ENCODE measurements at places on chromosomes 3 and 15.

GRCh38 chr3:184977796-184978195 is 165.8 kb downstream of the VPS8 start:
- DNase-seq = no peak

DNA sequence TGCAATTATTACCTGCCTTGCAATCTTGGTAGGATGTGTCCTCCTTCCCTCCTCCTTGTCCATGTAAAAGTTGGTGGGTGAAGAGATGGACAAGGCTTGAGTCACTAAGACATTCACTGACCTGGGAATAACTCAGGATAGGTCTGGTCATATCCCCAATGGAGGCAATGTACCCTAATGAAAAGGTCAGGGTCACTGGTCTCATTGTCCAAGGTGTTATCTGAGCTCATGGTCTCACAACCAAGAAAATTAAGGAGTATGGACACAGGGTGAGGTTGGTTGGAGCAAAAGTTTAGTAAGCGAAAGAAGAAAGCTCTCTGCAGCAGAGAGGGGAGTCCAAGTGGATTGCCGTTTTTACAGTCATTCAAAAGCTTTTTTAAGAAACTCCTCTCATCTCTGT is 179.0 kb downstream of the SNRPN start:
- no peak for DNase-seq

DNA sequence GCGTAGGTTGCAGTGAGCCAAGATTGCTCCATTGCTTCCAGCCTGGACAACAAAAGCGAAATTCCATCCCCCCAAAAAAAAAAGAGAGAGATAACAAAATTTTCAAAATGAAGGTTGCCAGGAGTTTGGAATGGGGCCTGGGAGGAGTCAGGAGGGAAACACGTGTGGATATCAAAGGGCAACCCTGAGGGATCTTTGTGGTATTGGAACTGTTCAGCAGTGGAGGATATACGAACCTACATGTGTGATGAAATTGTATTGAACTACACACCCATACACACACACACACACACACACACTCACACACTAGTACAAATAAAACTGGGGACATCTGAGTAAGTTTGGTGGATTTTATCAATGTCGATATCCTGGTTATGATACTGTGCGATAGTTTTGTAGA is 61.8 kb downstream of the RBPMS2 start:
- no peak for DNase-seq

GRCh38 chr15:76954744-76955143 is 23.2 kb downstream of the RCN2 start:
- no peak for DNase-seq

DNA sequence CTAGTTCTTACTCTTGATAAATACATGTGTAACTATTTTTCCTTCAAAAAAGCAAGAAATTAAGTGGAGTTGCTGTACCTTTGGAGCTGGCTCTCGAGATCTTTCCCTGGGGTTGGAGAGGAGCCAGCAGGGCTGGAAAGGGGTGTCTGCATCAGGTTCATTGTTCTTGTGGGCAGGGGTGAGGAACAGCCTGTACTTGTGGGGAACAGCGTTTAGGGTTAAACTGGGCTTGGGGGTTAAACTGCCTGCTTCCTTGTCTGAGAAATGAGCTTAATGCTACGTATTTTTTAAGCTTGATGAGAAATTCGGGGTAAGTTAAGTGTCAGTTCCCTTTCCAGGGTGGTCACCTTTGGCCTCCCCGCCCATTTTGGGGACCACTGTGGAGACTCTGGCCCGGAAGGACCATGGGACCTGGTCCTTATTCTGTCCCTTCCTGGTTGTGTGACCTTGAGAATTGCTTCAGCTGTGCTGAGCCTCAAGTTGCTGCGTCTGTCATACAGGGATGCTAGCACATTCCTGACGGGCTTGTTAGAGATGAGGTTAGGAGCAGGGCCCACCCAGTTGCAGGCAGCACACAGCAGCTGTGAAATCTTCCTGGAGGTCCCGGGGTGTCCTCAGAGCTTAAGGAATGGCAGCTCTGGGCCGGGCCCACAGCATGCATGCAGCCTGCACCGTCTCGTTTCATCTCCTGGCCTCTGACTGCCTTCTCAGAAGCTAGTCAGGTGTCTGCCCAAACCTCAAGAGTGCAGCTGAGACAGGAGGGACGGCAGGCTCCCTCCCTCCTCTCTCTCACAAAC is 11.6 kb downstream of the H1-8 start:
- DNase-seq = no peak

GRCh38 chr3:119700920-119701734 is 1.7 kb upstream of the CFAP91 start:
- no peak for DNase-seq

- no peak for DNase-seq
Measured at GRCh38 chr3:177676148-177676547, 478.9 kb upstream of the TBL1XR1 start.

DNA sequence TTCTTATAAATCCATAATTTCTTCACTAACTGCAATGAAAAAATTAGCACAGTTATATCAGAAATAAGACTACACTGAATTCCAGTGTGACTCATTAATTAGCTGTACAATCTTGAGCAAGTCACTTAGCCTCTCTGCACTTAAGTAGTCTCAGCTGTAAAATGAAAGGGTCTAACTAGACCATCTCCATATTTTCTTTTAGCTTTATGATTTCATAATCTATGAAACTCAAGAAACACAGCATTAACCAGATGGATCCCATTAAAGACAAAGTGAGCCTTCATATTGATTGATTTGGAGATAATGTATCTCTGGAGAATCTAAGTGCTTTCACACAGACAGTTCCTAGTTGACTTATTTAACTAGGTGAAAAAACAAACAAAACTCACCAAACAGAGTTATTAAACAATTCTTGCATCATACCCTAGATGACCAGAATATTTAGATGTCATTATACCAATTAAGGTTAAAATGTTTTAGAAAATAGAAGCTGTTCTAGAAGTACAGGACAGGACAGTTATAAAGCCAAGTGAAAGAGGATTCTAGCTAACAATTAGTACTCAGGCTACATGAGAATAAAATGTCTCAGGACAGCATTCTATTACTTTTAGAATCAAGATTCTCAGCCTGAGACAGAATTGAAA is 11.2 kb downstream of the CSNK1G1 start:
- DNase-seq = no peak

- no peak for DNase-seq
Measured at GRCh38 chr3:127218454-127218922, 25.6 kb downstream of the PRR23E start.

GRCh38 chr3:26647078-26647477 is 24.5 kb downstream of the LRRC3B start:
- DNase-seq = no peak

- no peak for DNase-seq
Measured at GRCh38 chr3:49900491-49901153, 3.1 kb downstream of the MST1R start.

DNA sequence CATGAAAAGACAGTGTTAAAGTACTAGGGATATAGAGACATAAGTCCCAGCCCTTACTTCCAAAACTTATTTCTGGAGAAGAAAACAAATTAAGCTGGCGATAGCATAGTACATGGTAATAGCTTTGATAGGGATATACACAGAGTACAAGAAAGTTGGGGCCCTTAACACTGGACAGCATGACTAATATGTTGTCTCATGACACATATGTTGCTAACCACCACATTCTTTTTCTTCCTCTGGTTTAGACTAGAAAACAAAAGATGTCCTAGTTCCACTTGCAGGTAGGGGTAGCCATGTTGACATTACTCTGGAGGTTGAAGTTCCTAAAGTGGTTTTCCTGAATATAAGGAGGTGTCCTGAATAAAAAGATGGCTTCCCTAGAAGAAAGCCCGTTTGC is 75.3 kb downstream of the RFX7 start:
- DNase-seq = no peak

GRCh38 chr15:65385870-65386258 is 8.1 kb upstream of the IGDCC3 start:
- no peak for DNase-seq

DNA sequence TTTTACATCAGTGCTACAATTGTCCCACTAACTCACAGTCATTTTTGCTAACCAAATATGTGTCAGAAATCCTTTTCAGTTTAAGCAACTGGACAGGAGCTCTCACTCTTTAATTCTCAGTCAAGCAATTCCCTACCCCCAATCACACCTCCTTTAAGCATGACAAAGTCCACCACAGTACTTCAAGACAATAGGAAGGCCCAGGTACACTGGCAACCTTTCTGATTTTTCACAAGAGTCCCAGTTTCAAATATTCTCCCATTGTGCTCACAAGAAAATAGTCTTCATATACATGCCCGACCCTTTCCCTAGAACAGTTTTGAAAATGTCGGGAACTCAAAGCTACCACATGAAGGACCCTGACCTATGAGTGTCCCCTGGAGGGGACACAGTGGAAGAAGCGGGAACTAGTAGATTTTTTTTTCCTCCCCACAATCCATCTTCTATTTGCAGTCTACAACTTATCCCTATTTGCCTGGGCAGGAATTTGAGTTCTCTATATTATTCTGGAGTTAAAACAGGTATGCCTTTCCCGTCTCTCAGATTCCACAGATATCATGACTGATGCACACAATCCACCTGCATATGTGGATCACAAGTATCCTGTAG is 413.5 kb downstream of the TIGIT start:
- DNase-seq = no peak

DNA sequence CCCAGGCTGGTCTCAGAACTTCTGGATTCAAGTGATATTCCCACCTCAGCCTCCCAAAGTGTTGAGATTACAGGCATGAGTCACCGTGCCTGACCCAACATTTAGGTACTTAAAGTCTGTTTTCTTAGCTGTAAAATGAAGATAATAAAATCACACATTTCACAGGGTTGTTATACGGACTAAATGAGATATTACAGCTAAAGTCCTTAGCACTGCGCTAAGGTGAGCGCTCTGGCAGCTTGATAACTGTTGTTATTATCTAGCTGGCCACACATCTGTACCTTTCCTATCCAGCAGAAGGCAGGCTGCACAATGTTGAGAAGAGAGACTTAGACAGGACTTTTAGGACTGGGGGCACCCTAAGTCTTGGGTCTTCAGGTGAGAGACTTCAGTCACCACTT is 2.7 kb upstream of the LIPH start:
- no peak for DNase-seq

DNA sequence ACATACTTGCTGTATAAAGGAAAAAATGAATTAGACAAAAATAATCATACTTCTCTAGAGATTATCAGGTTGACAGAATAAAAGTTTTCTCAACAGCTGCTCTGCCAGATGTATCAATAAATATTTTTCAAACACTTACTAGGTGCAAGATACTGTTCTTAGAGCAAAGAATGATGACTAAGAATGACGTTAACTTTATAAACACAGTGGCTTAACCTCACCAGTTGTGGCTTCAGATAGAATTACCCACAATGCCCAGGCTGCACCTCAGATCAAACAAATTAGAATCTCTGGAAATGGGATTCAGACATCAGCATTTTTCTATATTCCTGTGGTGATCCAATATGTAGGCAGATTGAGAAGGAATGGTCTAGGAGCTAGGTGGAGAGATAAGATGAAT is 422.4 kb upstream of the ATP11B start:
- no peak for DNase-seq

DNA sequence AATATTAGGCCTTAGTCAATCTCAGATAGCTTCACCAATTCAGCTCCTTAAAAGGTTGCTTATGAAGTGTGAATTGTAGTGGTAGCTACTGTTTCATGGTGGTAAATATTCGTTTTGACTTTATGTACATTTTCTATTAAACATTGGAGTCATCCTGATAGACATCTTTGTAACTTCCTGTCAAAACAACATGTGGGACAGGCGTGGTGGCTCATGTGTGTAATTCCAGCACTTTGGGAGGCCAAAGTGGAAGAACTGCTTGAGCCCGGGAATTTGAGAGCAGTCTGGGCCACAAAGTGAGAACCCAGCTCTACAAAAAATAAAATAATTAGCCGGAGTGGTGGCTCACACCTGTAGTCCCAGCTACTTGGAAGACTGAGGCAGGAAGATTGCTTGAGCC is 2.0 kb upstream of the TRIM59 start:
- no peak for DNase-seq

DNA sequence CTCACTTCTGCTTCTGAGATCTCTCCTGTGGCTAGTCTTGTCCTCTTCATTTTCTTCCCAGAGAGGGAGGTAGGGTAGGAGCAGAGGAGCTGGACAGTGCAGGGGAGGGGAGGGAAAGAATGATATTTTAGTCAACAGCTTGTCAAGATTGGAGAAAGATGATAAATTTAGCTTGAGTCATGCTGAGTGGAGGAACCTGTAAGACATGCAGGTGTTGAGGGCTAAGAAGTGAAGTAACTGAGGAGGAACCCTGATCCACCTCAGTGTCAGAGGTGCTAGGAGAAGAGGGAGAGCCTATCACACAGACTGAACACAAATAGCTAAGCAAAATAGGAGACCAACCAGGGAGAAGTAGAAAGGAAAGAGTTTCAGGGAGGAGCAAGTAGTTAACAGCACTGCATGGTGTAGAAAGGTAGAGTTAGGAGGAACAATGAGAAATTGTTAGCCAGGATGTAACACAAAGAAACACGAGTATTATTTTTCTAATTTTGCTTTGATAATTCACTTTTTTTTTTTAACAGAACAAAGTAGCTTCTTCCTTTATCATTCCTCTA is 108.2 kb upstream of the CHRM5 start:
- no peak for DNase-seq

Measured in activated CD4-positive, alpha-beta T cell treated with anti-CD3 and anti-CD28 coated beads, Interleukin-2, amount 50 U/mL, for 4 hours (primary cell).